Effector memory CD4-positive, alpha-beta T cell (primary cell): ENCODE measurements at places on chromosomes 16 and 17.

- DNase-seq, result no peak
Measured at GRCh38 chr17:50079334-50080095, 15.6 kb upstream of the PDK2 start.

DNA sequence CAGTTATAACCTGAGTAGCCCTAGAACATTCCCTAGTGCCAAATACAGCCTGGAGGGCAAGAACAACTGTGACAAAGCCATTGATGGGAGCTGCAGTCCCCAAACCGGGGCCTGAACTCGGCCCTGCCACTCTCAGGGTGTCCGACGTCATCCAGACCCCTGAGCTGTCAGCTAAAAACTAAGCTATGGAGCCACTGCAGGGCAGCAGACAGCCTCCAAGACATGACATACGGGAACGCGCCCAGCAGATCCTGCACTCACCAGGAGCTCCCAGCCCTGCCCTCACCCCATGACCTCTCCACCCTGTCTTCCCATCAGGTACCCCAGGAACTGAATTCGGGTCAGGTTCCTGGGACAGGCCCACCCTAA lies 28.4 kb downstream of the KDM8 start:
- DNase-seq, result no peak

DNA sequence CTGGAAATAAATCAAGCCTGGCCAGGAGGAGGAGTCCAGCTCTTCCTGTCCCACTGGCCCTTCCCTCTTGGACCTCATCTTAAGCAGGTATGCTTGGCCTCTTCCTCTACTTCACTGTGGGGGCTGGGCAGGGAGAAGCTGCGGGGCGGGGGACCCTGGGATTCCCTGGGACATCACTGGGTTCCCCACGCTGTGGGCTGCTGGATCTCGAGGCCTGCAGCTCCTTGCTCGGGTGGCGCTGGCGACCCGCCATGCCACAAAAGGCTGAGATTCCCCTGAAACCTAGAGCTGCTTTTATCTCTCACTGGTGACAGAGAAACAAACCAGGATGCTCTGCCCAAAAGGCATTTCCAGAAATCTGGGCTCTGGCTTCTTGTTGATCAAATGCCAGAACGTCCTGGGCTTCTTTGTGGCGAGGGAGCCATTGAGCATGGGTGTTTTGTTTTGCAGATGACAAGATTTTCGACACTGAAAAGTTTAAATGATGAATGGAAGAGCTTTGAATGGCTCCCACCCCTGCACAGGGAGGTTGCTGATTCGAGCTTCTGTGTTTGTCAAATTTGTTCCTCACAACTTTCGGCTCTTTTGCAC lies 8.6 kb upstream of the PGS1 start:
- DNase-seq, result no peak

GRCh38 chr17:31595666-31596381 lies 204.3 kb downstream of the RAB11FIP4 start:
- no peak for DNase-seq

- no peak for DNase-seq
Measured at GRCh38 chr16:87325423-87325858, 8.2 kb upstream of the C16orf95 start.

DNA sequence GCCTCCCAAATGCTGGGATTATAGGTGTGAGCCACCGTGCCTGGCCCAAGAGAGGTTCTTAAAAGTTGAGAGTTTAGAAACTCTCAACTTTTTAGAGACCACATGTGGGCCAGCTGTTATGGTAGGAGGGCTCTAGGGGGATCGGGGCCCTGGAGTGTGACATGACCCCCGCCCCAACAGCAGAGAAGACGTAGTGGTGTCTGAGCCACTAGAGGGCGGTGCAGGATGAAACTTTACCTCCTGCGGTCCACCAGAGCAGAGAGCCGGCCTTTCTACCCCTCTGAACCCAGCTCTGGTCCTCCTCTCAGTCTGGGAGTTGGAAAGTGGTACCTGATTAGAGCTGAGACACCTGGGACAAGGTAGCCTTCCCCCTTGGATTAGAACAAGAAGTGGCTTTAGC lies 7.4 kb downstream of the CDK5RAP3 start:
- no peak for DNase-seq

- no peak for DNase-seq
Measured at GRCh38 chr17:61997664-61998063, 67.4 kb downstream of the MED13 start.

DNA sequence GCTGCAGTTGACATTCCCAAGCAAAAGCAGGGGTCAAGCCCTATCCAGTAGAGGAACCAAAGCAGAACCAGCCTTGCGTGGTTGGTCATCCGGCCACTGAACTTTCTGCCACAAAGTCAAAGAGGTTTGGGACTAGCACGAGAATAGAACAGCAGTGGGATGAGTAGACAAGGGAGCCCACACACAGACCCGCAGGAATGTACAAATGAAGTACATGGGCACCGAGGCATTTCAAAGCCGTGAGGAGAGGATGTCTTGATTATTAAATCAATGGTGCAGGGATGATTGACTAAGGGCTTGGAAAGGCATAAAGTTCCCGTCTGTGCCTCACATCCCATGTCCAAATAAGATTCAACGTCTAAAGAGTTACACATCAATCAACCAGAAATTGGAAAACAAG lies 81.8 kb upstream of the TBC1D3K start:
- no peak for DNase-seq

DNA sequence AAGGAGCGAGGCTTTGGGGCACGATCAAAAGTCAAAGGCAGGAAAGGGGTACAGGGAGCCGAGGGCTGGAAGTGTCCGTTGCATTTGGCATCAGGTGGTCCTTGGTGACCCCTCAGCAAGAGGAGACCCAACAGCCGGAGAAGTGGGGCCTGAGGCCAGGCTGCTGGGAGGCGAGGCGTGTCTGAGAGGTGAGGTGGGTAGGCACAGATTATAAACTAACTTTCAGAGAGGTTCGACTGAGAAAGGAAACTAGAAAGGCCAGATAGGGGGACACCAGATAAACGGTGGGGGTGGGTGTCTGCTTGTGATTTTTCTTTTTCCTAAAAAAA lies 3.6 kb downstream of the PECAM1 start:
- no peak for DNase-seq

GRCh38 chr16:30366511-30366910 lies 3.8 kb downstream of the TBC1D10B start:
- DNase-seq, result no peak

GRCh38 chr17:17057057-17057551 lies 14.8 kb downstream of the MPRIP start:
- no peak for DNase-seq

- DNase-seq, result no peak
Measured at GRCh38 chr17:45363498-45363897, 46.7 kb upstream of the MAP3K14 start.

DNA sequence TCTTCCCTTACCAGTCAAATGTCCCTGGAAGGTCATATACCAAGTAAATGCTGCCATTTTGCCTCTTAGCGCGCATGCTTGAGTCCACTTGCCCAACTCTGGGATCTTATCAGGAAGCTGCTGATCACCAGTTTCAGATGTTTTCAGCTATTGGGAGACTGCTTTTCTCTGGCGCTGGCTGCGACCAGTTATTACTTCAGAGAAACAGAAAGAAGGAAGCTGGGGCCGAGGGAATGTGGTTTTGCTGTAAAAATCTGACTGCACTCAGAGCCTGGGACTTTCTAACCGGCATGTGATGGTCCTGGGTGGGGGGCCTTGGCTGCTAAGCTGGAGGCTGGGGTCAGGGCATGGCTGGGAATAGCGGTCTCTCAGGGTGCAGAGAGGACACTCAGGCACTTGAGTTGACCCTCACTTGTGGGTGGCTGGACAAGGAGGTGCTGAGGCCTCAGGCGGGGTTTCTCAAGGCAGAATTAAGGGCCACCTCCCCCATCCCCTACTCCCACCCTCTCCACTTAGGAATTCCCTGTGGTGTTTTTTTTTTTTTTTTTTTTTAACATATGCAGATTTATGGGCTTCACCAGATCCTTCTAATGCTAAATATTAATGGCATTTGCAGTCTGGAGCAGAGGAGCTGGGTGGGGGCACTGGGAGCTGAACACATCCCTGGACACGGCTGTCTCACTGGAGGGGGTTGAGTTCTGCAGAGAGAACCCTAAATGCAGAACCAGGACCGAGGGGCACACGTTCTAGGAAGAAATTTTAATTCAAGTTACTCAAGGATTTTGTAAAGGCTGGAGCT lies 145.8 kb downstream of the CYLD start:
- DNase-seq, result no peak
